Aorta (tissue), 5 donors: ENCODE measurements at places on chromosomes 2 and 18. TPM values are rescaled to one million over a fixed set of nuclear protein-coding genes. Genes with fewer than 3 reads are reported as not detected.

LYG2 gene
- not detected for total RNA-seq

CLIP4 gene
- total RNA-seq: 52.3 TPM

DNA sequence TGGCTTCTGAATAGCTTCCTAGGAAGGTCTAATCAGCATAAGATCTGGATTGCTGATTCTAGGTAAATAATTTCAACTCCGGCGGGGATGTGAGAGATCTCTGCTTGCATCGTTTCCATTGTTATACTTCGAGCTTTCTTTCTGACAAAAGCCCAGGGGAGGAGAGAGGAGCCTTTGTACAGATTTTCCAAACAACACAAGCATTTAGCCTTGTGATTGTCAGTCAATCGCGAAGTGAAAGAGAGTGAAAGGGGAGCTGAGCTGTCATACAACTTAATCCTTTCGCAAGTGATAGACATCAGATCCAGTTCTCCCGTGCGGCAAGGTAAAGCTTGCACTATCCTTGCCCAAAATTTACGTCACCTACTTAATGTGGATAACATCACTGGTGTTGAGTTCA lies 26.2 kb downstream of the RALB start:
- no peaks in the 10 kb centered on the region for H3K36me3 ChIP-seq
- no peaks in the 10 kb centered on the region for H3K4me1 ChIP-seq
- no peaks in the 10 kb centered on the region for H3K27me3 ChIP-seq
- H3K4me3 ChIP-seq: no peak overlapping the region
- H3K27ac ChIP-seq: no peak overlapping the region

GRCh38 chr2:138028538-138028937 lies 64.3 kb downstream of the HNMT start:
- no peak for DNase-seq
- no peaks in the 10 kb centered on the region for H3K36me3 ChIP-seq
- no peaks in the 10 kb centered on the region for H3K27me3 ChIP-seq
- H3K4me3 ChIP-seq: no peak overlapping the region
- no peaks in the 10 kb centered on the region for H3K4me1 ChIP-seq

GRCh38 chr18:7117390-7118355 lies at the start of gene LAMA1:
TSS of gene LAMA1 (minus strand) at chr18:7117797. CDS start at chr18:7117720, 77 bp downstream.
- H3K27ac ChIP-seq: no peak within 1 kb of the TSS
- peak within 1 kb of the TSS; percentile 30 for H3K4me3 ChIP-seq
- DNase-seq: peak; percentile 78
- no peaks in the 10 kb centered on the region for H3K4me1 ChIP-seq
- no peaks in the 10 kb centered on the region for H3K27me3 ChIP-seq
- H3K36me3 ChIP-seq: no peaks in the 10 kb centered on the region
